ENCODE measurements at places on chromosomes 7 and 10.

DNA sequence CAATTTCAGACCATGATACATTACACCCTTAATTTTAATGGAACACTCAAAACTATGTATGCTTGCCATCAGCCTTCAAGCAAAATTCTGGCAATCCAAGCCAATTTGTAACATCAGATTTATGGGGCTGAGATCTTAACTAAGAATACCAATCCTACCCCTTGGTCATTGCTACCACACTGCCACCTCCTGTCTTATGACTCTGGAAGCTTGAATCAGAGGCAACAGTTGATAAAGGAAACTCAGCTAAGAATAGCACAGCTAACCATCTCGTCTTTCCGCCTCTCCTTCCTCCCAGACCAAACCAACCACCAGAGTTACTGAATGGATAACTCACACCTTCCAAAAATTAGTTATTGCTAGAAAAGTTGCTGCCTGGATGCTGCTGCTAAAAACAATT is 7.4 kb downstream of the IGF2BP3 start:
- DNase-seq, result peak; percentile 39

- DNase-seq, result no peak
Observed at GRCh38 chr7:12607134-12607533, 36.6 kb downstream of the SCIN start.

GRCh38 chr7:148698397-148699023 is at the start of gene CUL1:
Gene CUL1 (plus strand): TSS chr7:148698903. CDS start chr7:148730123, 31,220 bp downstream.
- peak; percentile 46 for DNase-seq

DNA sequence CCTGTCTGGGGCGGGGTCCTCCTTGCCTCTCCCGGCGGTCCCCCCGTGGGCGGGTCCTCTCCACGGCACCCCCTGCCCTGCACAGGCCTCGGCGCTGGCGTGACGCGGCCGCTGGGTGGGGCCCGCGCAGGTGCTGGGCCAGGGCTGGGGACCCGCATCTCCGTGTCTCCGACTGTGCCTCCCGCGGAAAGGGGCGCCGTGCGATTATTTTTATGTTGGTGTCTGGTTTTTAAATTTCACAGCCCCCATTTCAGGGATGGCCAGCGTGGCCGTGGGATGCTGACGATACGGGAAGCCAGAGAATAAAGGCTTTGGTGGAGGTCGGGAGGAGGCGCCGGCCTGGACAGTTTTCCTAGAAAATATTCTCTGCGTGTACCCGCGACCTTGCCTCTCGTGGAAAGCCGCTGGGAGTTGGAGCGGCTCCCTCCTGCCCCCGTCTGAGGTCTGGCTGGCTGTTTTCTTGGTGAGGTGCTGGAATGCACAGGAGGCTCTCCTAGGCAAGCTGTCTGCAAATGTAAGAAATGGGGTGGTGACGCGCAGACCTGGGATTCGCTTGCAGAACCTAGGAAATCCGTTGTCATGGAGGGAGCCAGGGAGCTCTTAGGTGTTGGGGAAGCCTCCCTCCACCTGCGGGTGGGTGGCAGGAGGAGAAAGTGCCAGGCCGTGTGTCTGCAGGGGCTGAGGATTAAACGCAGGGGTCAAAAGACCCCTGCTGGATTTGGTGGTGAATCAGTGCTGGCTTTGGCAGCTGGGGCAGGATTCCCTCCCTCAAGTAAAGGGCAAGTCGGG is 28.7 kb upstream of the JAKMIP3 start:
- DNase-seq, result no peak

DNA sequence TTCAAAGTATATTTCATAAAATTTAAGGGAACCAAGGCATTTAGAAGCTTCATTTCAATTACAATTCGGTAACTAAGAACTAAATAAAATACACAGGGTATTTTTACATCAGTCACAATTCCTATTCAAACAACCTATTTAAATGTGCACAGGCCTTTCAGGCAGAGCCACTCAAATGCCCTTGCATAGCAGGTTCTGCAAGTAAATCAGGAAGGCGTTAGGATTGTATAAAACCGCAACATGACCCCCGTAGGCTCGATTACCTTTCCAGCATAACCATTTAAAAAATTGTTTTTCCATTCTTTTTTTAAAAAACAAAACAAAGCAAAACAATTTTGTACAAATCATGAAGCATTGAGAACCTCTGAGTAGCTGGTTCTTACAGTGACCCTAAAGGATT is 289.9 kb upstream of the SP8 start:
- no peak for DNase-seq

GRCh38 chr10:27687326-27687725 is 58.3 kb downstream of the MKX start:
- DNase-seq, result no peak

GRCh38 chr10:60427709-60428386 is 38.2 kb upstream of the ANK3 start:
- DNase-seq, result no peak

GRCh38 chr10:110267276-110267675 is 37.4 kb downstream of the SMNDC1 start:
- no peak for DNase-seq

GRCh38 chr10:31816318-31816717 is 112.3 kb downstream of the ARHGAP12 start:
- no peak for DNase-seq

DNA sequence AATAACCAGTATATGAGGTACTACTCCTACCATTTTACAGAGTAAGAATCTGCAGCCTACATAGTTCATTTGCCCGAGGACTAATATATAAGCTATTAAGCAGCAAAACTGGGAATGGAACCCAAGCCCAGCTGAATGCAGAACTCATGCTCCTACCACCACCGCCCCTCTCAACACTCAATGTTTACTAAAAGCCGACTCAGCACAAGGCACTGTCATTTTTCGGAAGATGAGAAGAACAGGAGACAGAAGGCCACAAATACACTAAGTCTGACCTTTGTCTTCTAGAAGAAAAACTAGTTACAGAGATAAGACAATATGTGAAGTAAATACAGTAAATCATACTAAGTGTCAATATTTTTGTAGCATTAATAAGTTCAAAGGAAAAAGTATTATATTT is 40.6 kb upstream of the SLIT1 start:
- no peak for DNase-seq

GRCh38 chr7:101882005-101882421 is 64.6 kb downstream of the CUX1 start:
- DNase-seq, result peak; percentile 87

DNA sequence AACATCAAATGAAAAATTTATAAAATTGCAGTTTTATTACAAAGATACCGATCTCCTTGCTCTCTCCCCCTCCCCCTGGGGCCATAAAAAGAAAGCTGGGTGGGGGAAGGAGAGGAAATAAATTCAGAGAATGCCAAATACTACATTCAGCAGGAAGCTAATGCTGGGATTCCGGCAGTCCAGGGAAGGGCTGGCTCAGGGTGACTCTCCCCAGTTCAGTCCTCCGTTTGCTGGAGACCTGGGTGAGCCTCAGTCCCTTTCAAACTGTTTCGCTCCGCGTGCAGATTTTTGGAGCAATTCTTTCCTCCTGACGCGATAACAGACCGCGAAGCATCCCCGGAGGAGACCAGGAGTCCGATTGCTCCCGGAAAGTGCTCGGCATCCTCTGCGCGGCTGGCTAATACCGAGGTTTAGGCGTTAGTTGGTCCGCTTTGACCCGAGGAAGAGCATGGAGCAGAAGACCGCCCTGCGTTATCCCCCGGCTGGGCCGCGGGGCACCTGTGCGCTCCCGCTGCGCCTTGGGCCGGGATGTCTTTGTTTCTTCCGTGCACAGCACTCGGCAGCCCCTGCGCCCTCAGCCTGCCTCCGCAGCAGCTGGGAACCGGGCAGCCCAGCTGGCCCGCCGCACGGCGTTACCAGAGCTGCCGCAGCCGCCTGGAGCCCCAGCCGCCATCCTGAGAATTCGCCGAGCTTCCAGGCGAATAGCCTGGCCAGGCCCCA is 3.9 kb upstream of the HOXA2 start:
- no peak for DNase-seq

- DNase-seq, result no peak
Observed at GRCh38 chr7:117478836-117479224, 995 bp upstream of the CFTR start.

- peak; percentile 34 for DNase-seq
Observed at GRCh38 chr7:101172854-101173751, 7.0 kb downstream of the NAT16 start.

- DNase-seq, result no peak
Observed at GRCh38 chr10:108709927-108710722, 1213.2 kb downstream of the XPNPEP1 start.

- DNase-seq, result peak; percentile 88
Observed at GRCh38 chr10:133278577-133279265, 2.1 kb upstream of the ADAM8 start.

DNA sequence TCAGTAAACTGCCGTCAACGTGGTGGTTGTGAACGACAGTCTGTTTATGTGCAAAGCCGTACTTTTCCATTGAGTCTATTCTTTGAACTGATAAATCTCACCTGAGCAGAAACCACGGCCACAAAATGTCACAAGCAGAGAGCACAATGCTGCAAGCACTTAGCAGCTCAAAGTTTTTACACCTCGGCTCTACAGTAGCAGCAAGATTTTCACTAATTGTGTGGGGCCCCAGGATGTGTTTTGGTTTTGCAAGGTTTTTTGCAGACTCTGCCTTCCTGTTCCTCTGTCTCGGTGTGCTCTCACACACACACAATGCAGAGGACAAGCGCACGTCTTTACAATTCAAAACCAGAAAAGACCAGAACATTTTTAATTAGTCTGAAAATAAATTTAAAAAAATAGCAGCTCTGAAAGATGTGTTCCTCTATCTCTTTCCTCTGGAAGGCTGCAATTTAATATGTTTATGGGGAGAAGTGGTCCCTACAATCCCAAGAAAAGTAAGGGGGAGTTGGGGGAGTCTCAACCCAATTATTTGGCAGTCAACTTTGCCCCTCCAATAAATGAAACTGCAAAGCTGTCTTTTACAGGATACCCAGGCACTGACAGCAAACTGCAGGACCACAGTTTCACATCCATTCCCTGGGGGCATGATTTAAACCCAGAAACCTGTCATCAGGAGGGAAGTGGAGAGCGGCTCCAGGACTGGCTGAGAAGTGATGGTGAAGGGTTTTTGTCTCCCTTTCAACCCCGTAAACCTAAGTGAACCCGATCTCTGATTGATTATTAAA is 73.8 kb upstream of the SFMBT2 start:
- no peak for DNase-seq

GRCh38 chr7:23212841-23213240 is 31.0 kb downstream of the NUP42 start:
- DNase-seq, result peak; percentile 76

GRCh38 chr10:33082373-33082895 is 124.4 kb upstream of the ITGB1 start:
- no peak for DNase-seq

- no peak for DNase-seq
Observed at GRCh38 chr10:69685802-69686585, 55.9 kb downstream of the FAM241B start.

DNA sequence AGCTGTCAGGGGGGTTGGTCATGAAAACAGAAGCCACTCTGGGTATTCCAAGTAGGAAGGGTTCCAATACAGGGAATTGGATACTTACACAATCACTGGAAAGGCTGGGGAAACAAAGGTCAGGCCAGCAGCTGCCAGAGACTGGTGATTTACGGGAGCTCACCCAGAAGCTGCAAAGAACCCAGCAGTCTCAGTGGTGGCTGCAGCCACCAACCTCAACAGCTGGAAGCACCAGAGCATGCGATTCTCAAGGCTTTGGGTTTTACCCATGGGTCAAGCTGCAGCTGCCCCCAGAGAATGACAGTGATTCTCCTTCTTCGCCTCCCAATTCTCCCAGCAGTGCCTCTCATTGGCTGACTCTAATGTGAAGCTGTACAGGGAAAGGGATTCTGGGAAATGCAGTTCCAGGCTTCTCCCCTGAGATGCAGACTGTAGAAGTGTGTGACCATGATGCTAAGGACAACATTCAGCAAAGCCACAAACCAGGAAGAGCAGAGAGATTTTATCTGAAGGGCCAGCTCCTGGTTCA is 107.2 kb upstream of the TCF7L2 start:
- no peak for DNase-seq

GRCh38 chr7:107957436-107957835 is 45.5 kb downstream of the LAMB1 start:
- DNase-seq, result no peak

- peak; percentile 61 for DNase-seq
Observed at GRCh38 chr10:123287594-123288247, 133.5 kb downstream of the BUB3 start.

DNA sequence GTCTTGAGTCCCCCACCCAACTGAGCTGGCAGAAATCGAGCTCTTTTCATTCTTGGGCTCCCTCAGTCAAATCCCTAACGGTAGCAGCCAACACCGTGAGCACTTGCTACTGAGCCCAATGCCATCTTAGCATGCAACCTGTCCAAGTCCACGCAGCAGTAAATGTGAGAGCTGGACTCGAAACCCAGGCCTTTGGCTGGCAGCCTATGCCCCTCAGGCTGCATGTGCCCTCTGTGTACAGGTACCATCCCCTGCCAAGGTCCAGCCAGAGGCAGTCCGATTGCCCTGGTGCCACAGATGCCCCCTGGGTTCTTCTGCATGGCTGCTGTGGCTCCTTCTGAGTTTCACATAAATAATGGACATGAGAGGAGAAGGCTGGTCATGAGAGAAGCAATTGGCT is 1.2 kb upstream of the TMEM273 start:
- no peak for DNase-seq

GRCh38 chr7:158067219-158067930 is 520.2 kb downstream of the PTPRN2 start:
- DNase-seq, result no peak

- DNase-seq, result no peak
Observed at GRCh38 chr7:30992414-30992813, 28.7 kb downstream of the GHRHR start.

GRCh38 chr10:21099291-21100062 is 202.4 kb upstream of the NEBL start:
- no peak for DNase-seq

DNA sequence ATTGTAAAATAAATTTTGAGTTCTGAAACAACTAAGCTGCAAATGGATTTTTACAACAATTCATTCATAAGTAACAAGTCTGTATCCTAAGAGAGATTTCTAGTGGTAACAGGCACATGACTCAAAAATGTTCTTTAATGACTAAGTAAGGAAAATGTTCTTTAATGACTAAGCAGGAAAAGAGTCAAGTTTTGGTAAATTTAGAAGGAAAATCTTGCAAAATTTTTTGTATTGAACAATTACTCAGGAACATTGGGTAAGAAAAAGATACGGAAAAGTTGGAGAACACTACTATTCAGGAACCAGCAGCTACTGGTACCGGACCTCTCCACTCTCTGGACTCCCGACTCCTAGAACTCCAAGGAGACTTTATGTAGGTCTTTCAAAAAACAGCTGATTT is 33.5 kb downstream of the HYCC1 start:
- DNase-seq, result no peak

DNA sequence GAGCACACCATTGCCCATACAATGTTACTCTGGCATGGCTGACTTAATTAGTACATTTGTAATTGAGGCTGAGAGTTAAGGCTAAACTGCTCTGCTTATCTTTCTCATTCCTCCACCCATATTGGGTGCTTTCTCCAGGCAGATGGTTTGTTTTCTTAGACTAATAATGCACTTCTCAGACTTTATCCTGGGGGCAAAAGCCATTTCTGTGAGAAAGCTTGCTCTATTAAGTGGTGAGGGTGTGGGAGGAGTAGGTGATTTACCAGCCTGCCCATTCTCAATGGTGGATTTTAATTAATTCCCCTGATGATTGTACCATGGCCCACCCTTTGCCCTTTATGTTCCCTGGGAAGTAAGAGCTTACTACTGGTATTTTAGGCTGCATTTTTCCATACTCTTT is 174.8 kb downstream of the FOXP2 start:
- no peak for DNase-seq
